Esophagus muscularis mucosa (tissue), 4 donors: ENCODE measurements at places on chromosomes 3 and 15.

- DNase-seq = no peak
These were observed 12.0 kb upstream of the LMAN1L start for GRCh38 chr15:74800559-74801094.

DNA sequence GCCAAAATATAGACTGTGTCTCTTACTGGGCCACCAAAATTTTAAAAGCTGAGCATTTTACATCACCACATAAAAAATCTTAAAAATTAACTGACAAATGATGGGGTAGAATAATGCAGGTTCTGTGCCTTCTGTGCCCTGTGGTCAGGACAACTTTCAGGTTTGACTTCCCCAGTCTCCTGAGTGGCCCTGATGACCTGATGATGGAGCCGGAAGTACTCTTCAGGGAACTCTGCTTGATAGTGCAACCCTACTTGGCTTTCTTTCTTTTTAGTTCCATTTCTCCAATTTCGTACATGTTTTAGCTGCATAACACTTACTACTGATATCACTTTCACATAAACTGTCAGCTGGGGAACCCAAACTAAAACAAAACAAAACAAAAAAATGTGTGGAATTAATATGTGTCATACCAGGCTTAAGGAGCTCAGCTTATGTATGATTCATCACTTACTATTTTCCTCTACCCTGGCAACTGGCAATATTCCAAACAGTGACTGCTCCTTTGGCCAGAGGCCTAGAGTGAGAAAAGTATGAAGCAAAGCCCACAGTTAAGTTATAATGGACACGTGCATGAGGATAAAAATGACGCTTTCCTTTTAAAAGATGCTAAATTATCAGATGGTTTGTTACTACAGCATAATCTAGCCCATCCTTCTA, 194.3 kb downstream of the BCHE start:
- peak; percentile 92 for DNase-seq

- no peak for DNase-seq
These were observed 722 bp downstream of the STRA6 start for GRCh38 chr15:74201710-74202420.

DNA sequence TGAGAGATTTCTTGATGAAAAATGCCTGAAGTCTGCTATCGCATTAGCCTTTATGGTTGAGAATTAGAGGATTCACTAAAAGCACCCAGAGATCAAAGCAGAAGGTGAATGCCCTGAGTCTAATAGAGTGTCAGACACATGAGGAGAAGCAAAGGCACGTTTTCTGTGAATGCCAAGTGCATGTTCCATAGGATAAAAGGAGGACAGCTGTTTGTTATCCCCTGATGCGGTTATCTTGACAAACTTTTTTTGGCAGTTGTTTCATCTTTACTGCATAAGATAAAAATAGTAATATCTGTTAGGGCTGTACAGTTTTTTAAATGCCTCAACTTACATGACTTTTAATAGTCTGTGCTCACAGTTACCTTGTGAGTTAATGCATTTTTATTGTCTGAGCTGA, 65.3 kb upstream of the CD96 start:
- no peak for DNase-seq

DNA sequence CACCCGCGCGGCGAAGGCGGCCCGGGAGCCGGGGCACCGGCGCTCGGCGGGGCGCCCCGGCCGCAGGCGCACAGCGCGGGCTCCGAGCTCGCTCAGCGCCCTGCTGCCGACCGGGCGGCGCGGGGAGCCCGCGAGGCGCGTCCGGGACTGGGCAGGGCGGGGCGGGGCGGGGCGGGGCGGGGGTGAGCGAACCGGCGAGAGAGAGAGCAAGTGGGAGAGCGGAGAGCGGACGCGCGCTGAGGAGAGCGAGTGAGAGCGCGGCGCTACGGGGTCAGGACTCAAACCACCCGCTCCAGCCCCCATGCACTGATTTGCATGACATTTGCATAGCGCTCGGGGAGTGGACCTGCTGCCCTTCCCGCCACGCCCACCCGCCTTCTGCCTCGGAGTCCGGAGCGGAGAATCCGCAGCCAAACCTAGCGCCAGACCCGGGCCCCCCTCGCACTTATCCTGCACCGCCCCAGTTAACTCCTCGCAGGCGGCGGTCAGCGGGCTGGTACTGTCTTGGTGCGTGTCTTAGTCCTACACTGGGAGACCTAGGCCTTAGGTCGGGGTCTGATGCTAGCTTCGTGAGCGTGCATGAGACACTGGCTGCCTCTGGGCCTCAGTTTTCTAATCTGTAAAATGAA, at the start of gene MYLK:
TSS of gene MYLK (minus strand) at position 130 of the 629 bp plus-strand sequence. CDS start 90,491 bp downstream, outside the sequence.
- no peak for DNase-seq

DNA sequence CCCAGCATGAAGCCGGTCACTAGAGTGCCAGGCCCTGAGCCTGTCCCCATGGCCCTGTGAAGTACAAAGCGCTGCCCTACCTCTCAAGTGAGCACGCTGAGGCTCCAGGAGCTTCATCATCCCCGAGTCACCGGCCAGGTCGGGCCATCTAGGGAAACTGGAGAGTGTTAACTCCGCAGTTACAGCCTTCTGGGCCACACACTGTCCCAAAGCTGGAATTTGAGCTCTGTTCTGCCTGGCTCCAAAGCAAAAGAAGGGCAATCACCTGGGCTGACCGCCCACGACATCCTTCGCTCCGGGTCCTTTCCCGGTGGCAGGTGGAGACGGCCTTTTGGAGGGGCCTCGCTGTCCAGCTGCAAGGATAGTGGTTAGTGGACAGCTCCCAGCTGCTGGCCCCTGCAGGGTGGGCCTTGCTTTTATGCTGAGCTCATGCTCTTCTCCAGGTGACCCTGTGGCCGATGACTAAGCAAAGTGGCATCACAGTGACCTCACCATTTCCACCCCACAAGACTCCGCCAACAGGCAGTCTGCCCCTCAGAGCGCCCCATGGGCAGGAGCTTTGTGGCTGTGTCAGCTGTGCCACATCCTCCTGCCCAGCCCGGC, 3.5 kb upstream of the MUC4 start:
- no peak for DNase-seq

GRCh38 chr3:174710612-174711011, 148.5 kb upstream of the NAALADL2 start:
- no peak for DNase-seq

GRCh38 chr15:68352401-68353062, 75.0 kb downstream of the FEM1B start:
- no peak for DNase-seq

GRCh38 chr15:92883876-92884435, 16.2 kb upstream of the CHD2 start:
- DNase-seq = no peak

DNA sequence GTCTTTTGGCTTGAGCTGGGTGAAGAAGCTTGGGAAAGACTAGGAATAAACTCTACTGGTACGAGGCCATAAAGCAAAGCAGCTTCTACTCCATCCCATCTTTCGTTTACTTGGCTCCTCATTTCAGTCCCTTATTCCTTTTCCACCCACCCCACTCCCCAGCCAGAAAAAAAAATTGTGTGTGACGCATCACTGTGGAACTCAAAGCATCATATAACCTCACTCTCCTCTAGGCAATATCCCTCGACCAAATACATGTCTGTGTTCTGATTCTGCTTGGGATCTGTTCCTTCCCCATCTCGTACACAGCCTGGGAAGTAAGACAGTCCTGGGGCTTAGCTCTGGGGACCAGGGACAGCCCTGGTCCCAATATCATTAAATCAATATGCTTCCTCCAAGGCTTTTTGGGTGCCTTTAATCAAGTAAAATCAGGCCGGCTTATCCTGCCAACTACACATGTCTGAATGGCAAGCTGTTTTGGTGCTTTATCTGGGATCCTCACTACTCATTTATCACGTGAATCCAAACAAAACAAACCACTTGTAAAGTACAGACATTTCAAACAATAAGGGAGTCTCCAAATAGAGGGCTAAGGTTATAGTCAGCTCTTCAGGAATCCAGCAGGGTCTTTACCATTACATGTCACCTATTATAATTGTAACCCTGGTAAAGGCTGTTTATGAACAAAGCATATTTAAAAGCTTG, 74.9 kb upstream of the ZBED2 start:
- no peak for DNase-seq

GRCh38 chr3:106086038-106086437, 217.2 kb upstream of the CBLB start:
- no peak for DNase-seq
